Activated CD4-positive, alpha-beta T cell treated with anti-CD3 and anti-CD28 coated beads, Interleukin-2, amount 50 U/mL, for 4 hours (primary cell): ENCODE measurements at places on chromosomes 7 and 10.

DNA sequence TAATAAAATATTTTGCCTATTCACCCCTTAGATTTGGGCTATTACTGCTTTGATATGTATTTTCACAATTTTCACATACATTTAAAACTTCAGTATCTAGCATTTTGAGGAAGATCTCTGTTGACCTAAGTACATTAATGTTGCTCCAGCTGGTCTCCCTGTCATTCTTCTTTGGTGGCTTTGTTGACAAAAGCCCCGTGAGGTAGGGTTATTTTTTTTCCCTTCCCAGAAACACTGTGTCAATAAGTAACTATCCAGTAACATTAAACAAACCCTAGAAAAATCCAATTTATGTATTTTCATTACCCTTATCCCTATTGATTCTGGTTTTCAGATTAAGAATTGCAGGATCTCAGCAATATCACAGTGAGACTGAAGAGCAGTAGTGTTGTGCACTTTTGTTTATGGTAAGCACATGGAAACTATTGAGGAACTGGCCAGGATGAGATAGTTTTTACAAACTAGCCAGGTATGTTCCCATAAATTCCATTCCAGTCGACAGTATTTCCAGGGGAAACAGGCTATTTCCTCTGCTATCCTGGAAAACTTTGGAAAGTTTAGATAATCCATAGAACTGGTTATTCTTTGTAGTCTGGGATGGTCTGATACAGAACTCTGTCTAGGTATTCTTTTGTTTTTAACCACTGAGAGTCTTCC lies 198.2 kb downstream of the PON1 start:
- DNase-seq: no peak

GRCh38 chr7:93092757-93093370 lies 24.9 kb downstream of the SAMD9 start:
- DNase-seq: no peak

DNA sequence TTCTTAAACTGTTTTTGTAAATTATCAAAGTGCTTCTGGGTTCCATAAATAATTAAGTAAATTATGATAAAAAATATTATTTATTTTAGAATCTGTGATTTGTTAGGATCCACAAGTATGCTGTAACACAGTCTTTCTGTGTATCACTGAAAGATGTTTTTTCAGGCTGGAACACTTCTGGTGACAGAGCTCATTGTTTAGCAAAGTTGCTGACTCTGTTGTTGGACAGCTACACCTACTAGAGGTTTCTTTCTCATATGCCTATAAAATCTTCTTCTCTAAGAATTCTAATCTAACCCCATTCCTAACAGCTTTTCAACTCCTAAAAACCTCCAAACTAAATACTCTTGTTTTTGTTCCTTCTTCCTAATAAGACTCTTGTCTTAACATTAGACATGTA lies 176.8 kb downstream of the THSD7A start:
- no peak for DNase-seq

DNA sequence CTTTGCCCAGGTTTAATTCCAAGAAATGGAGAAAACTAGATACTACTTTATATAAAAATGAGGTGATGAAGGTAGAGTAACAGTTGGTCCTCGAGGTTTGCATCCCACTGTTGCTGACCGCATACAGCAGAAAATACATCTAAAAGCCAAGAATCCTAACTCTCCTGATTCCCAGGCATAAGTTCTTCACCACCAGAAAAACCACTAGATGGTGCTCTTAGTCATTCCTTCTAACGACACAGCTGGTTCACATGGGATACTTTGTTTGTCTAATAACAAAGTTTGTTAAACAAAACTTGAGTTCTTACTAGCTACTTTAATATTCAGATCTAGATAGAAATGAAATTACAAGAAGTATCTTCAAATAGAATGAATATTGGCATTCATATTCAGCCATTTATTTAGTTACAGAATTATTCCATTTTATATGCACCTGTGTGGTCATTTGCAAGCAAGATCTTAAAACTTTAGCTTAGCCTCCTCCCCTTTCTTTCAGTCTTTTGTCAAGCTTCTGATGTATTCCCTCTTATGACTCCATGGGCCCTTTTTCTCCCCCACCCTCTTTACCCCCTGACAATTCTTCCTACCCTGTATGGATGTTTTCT lies 54.1 kb upstream of the CYP26C1 start:
- no peak for DNase-seq

DNA sequence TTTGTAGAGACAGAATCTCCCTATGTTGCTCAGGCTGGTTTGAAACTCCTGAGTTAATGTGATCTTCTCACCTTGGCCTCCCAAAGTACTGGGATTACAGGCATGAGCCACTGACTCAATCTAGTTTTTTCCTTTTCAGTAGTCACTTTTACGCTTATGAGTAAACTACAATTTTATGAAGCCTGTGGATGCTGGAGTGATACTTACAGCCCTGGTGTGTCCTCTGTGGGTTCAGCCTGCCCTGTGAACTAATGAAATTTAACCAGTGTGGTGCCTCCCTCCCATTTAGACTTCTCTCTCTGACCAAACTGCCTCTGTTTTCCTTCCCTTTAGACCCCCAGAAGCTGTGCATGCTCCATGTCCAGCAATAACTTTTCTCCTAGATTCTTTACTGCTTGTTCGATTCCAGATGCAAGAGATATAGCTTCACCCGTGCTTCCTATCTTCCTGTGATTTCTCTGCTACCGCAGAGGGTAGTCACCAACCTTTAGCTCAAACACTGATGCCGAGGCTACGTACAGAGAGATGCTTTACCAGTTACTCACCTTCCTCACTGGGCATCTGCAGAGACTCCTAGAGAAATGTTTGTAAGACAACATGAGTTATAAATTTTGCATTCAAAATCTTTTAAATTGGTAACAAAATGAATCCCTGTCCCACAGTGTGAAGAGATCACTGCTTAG lies 90.8 kb downstream of the KIAA1217 start:
- DNase-seq: no peak

GRCh38 chr7:28128608-28129007 lies 52.0 kb downstream of the JAZF1 start:
- no peak for DNase-seq

DNA sequence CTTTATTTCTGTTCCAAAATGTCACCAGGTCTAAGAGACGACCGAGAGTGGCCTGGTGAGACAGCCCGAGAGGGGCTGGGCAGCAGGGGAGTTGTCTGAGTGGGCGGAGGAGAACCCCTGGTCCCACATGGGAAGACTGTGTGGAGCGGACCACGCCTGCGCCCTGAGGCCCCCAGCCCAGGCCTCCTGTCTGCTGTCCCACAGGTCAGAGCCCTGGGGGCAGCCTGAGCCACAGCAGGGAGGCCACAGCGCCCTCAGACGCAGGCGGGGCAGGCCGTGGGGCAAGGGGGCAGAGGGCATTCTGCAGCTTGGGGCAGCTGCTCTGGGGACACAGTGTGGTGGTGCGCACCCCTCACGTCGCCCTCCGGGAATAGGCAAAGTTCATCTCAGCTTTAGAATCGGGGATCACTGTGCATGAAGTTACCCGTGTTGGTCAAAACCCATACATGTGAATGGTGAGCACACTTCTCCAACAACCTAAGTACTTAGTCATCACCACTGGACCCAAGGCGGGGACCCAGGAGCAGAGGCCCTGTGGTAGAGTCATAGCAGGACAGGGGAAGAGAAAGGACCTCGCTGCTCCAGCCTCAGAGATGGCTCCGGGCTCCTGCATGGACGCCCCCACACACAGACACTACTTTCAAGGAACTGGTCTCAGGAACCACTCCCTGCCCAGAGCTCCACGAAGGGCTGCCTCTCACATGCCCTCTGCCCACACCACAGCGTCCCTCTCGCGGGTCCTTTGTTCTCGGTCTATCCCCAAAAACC lies 214.7 kb downstream of the ELFN1 start:
- DNase-seq: no peak

GRCh38 chr10:101397140-101397539 lies 43.2 kb downstream of the BTRC start:
- no peak for DNase-seq

DNA sequence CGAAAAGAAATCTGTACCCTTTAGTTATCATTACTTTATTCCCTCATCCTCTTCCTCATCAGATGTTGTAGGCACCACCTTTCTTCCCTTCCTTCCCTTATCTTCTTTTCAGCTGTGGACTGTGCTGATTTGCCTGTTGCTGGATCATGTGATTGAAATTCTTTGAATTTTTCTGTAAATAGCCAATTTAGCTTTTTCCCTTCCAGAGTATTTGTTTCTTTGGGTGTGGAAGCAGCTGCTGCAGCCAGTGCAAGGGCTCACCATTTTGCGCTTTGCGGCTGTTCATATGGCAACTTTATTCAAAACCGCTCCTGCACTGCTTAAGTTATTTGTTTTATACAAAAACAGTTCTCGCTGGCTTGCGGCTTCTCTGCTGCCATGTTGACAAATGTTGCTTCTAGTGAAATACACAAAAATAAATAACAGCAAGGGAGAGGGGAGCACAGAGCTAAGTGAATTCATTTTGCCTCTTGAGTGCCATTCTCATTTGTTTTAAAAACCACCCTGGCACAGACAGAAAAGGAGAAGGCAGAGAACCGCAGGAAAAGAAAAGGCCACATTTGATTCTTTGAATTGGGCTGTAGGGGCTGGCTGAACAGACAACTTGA lies 151.2 kb downstream of the AUTS2 start:
- DNase-seq: no peak

- no peak for DNase-seq
Measured at GRCh38 chr7:124489925-124490324, 275.7 kb downstream of the GPR37 start.

GRCh38 chr7:30652132-30652531 lies 30.1 kb downstream of the CRHR2 start:
- no peak for DNase-seq

DNA sequence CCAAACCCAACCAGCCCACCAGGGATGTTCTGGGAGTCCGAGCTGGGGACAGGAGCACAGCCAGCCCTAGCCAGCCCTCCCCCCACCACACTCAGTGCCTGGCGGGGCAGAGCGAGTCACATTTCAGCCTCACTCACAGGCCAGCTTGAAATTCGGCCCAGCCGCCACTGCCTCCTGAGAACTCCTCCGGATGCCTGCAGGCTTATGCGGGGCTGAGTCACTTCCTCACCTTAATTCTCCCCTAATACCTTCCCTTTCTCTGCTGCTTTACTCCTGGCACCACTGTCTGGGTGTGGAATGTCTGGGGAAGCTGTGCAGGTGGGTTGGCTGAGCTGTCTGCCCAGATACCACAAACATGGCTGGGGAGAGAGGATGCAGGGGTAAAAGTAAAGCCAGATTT lies 22.6 kb upstream of the DLG5 start:
- no peak for DNase-seq

DNA sequence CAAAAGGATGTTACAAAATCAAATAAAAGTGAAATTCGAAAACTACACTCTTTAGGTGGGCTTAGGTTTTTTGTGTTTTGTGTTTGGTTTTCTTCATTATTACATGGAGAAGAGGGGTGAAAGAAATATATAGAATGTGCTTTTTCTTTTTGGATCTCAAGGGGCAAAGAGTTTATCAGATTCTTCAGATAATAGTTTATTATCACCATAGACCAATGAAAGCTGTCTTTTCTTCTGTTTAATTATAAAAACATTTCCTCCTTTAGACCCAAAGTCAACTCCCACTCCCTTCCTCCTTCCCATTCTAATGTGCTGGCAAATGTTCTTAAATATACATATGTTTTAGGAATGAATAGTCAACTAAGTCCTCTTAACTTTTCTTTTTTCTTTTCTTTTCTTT lies 167.6 kb downstream of the AKR1D1 start:
- no peak for DNase-seq

- DNase-seq: no peak
Measured at GRCh38 chr10:89164080-89164479, 43.0 kb downstream of the CH25H start.

DNA sequence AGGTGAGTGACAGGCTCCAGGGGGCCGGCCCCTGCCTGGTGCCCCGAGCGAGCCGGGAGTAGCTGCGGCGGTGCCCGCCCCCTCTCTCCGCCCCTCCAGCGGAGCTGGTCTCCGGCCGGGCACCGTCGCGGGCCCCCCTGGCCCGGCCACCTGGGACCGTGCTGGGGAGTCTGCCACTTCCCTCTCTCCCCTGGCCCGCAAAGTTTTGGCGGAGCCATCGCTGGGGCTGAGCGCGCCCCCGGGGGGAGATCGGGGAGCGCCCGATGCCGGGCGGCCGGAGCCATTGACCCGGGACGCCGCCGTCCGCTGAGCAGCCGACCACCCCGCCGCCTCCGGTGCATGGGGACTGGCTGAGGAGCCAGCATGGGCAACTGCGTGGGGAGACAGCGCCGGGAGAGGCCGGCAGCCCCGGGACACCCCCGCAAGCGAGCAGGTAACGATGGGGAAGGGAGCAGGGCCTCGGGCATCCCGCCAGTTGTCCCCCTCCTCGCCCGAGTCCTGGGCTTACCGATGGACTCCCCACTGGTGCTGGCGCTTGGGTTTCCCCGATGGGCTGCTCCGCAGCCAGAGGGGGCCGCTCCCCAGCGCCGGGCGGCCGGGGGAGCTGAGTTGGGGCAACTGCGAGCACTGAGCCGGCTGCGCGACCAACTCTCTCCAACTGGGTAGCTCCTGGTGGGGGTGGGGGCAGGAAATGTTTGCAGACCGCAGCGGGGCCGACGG lies at the start of gene UBTD1:
UBTD1 (plus strand) TSS at position 84 of the 720 bp plus-strand sequence; CDS start at position 364, 280 bp downstream.
- DNase-seq: peak; percentile 22

DNA sequence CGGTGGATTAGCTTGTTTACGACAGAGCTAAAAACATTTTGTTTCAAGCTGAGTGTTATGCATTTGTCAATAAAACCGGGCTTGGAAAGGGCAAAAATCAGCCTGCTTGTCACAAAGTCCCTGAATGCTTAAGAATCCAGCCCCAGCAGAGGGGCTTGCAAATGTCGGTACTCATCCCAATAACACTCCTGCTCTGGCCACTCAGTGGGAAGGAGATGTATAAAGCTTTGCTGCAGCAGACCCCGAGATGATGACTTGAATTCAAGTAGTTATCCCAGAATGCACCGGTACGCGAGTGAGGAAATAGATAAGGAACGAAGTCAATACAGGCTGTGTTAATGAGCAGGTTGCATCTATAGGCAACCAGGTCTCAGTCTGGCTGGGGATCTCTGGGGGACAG lies 662.3 kb downstream of the CCSER2 start:
- no peak for DNase-seq

DNA sequence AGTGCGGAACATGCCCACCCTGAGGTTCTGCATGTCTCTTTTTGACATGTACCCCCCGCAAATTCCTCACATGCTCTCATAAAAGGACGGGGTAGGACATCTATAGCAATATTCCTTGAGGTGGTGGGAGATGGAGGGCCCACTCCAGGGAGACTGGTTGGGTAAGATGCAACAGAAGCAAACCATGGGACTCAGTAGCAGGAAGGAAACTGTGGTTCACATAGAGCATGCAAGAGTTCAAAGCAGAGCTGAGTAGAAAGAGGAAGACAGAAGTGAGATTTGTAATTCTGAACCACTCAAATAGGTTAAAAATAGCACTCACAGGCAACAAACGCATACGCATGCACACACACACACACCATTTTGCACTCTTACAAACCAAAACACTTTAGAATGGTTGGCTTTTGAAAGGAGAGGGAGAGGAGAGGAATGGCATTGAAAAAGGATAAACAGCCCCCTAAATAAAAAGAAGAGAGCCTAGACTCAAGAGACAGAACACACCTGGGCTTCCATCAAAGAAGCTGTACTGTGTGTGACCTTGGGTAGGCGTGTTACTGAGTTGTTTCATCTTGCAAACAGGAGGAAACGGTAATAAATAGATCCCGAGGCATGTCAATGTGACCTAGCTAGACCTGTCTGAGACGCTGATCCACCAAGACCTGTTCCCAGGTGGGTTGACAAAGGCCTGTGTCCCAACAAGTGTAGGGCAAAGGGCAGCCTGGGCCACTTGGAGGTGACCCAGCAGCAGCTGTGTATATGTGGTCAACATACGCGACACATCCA lies 77.6 kb upstream of the LRRC4 start:
- no peak for DNase-seq
